Stimulated activated effector memory CD8-positive, alpha-beta T cell treated with anti-CD3 and anti-CD28 coated beads, Interleukin-12 subunit alpha, Interleukin-12 subunit beta, amount 100 ng/mL, for 72 hours (primary cell): ENCODE measurements at places on chromosomes 1 and 21.

DNA sequence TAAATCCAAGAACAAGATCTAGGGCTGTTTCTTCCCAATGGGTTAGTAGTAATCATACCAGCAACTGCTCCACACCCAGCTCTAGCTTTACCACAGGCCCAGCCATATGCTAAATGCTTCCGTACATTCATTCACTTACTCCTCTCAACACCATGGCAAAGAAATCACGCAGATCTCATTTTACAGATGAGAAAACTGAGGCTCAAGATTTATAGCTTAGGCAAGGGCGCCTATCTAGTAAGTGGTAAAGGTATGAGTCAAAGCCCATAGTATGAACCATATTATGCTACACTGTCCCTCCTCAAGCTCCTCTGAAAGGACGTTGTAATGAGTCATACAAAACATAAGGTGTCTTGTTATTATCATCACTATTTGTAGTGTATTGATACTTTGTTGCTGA is 82.2 kb downstream of the NIBAN1 start:
- DNase-seq, result peak; percentile 73

DNA sequence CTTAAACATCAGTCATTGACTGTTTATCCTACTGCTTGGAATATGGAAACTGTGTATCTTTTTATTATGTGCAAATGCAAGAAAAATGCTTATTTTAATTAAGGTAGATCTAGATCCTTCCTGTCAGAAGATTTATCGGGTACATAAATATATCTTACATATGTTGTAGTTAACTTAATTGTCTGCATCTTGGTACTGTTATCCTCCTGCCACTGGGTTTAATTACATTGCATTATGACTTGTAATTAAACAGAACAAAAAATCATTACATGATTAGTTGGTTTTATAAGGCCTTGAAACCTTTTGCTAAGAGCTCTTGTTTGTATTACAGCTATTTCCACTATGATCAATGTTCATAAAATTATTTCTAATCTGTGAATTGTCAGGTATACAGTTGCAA is 211.2 kb downstream of the PTGER3 start:
- no peak for DNase-seq

DNA sequence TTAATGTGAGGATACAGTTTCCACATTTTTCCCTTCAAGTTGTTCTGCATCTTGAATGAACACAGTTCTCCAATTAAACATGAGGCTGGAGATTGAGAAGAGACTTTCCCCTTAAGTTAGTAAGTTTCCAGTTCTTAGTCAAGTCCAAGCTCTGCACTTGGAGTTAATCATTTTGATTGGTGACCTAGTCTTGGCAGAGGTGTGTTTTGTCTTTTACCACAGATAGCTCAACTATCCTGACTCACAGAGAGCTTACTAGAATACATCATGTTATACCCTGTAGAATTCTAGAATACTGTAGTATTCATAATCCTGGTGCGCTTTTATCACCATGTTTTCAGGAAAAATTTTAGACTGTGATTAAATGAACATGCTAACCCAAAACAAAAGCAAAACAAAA is 129.2 kb downstream of the CYYR1 start:
- DNase-seq, result no peak

GRCh38 chr1:234495231-234495990 is 16.4 kb upstream of the TARBP1 start:
- DNase-seq, result peak; percentile 66

GRCh38 chr1:164308101-164308500 is 250.9 kb upstream of the PBX1 start:
- no peak for DNase-seq

DNA sequence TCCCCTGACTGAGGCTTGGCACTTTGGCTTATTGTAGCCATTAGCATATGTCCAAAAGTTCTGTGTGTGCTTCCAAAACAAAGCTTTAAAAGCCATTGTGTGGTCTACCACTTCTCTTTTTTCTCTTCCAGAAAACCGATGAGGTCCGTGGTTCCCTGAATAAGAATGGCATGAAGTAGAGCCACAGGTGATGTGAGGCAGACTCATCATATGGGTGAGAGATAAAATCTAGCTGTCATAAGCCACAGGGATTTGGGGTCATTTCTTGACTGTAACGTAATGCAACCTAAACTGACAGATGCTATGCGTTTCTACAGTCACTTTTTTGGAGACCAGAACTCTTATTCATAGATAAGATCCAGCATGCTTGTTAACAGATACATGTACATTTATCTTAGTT is 7.0 kb upstream of the GREM2 start:
- DNase-seq, result no peak

GRCh38 chr1:202204065-202204464 is 10.5 kb downstream of the LGR6 start:
- DNase-seq, result no peak
